ENCODE measurements at places on chromosomes 6 and 20.

GRCh38 chr6:35054106-35054742 lies 86.9 kb downstream of the TCP11 start:
- DNase-seq = no peak

DNA sequence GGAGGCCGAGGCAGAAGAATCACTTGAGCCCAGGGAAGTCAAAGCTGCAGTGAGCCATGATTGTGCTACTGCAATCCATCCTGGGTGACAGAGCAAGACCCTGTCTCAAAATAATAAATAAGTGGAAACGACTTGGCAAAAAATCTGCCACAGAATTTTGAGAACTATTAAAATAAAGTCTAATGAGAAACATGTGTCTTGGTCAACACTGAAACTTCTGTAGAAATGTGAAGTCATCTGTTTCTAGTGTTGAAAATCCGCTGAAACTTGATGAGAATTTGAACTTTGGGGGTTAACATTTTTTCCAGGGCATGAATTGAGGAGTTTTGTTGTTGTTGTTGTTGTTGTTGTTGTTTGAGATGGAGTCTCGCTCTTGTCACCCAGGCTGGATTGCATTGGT lies 29.0 kb upstream of the BCLAF1 start:
- DNase-seq = no peak

GRCh38 chr20:51220293-51220706 lies 197.4 kb upstream of the KCNG1 start:
- DNase-seq = peak; percentile 42

- DNase-seq = no peak
Observed at GRCh38 chr6:35036828-35037663, 104.1 kb downstream of the TCP11 start.

- no peak for DNase-seq
Observed at GRCh38 chr6:26382121-26382520, 787 bp upstream of the BTN2A2 start.

DNA sequence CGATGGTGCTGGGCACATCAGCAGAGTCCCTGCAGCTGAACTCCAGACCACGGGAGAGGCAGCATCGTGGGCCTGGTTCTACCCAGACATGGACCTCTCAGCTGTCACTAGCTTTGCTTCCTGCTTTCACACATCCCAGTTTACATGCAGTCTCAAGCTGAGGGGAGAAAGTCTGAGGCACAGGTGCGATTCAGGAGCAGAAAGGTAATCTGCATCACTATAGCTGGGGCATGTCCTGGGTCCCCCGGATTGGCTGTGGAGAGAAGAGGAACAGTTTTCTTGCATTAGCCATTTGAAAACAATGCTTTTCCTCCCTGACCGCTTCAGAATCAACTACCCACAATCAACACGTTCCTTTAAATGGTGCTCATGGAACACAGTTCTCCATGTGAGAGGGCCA lies 59.9 kb downstream of the PLAGL1 start:
- DNase-seq = no peak

DNA sequence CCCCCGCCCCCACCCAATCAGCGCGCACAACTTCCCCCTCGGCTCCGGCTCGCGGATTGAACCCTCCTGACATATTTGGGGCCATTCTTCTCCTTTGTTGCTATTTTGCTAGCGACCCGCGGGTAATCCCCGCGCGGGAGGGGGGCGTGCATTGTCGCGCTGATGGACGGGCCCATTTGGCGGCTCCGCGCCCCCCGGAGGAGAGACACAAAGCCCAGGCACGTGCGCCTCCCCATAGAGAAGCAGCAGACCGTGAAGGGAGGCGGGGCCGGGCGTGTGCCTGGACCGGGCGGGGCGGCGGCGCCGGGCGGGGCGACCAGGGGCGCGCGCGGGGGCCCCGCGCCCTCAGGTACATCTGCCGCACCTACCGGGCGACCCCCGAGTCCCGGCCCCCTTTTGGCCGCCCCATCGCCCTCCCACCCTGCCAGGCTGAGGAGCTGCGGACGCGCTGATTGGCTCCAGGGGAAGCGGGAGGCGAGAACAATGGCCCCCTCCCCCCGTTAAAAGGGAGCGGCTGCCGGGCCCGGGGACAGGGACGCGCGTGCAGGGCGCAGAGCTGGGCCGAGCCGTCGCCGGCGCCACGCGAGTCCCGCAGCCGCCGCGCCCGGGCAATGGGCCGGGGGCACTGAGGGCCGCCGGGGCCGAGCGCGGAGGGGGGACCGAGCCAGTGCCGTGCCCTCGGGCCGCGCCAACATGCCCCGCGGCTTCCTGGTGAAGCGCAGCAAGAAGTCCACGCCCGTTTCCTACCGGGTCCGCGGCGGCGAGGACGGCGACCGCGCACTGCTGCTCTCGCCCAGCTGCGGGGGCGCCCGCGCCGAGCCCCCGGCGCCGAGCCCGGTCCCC lies at the start of gene INSM1:
TSS of gene INSM1 (plus strand) at position 530 of the 843 bp plus-strand sequence. CDS start at position 694, 164 bp downstream.
- DNase-seq = no peak

GRCh38 chr6:111750753-111751673 lies 122.2 kb downstream of the FYN start:
- DNase-seq = no peak

GRCh38 chr20:54250691-54251090 lies 42.8 kb downstream of the PFDN4 start:
- DNase-seq = no peak

DNA sequence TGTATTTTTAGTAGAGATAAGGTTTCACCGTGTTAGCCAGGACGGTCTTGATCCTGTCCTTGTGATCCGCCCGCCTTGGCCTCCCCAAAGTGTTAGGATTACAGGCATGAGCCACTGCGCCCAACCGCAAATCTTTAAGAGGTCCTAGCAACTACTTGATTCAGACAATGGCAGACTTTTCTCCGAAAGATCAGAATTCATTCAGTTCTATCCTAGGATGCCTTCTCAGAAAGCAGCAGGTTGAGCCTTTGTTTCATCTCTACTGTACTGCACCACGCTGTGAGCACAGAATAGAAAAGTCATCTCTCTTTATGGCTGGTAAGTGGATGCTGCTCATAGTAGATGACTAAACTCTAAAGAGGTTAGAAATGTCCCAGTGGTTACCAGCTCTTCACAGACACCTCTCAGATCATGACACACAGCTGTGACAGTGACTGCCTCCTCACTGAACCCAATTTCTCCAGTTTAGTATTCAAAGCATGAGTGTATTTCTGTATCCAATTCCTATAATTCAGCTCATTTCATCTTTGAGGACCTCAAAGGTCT lies 6.0 kb upstream of the HSF2 start:
- no peak for DNase-seq

GRCh38 chr6:167094436-167094819 lies 28.5 kb upstream of the CCR6 start:
- DNase-seq = peak; percentile 73

GRCh38 chr6:5930143-5930770 lies 76.5 kb downstream of the NRN1 start:
- no peak for DNase-seq

- DNase-seq = no peak
Observed at GRCh38 chr6:166910601-166911000, 45.7 kb downstream of the RNASET2 start.

DNA sequence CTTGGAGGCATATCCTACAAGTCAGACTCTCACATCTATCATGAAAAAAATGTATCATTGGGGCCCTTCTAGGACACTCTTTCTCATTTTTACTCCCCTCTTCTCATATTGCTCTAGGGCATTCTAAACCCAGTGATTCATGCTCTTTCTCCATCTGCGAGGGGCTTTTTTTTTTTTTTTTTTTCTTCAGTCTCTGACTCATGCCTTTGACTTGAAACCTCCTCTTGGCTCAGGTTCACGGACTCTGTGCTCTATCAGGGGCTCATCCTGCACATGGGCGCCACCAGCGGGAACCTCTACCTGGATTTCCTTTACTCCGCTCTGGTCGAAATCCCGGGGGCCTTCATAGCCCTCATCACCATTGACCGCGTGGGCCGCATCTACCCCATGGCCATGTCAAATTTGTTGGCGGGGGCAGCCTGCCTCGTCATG lies 17.8 kb downstream of the SLC22A1 start:
- DNase-seq = no peak

DNA sequence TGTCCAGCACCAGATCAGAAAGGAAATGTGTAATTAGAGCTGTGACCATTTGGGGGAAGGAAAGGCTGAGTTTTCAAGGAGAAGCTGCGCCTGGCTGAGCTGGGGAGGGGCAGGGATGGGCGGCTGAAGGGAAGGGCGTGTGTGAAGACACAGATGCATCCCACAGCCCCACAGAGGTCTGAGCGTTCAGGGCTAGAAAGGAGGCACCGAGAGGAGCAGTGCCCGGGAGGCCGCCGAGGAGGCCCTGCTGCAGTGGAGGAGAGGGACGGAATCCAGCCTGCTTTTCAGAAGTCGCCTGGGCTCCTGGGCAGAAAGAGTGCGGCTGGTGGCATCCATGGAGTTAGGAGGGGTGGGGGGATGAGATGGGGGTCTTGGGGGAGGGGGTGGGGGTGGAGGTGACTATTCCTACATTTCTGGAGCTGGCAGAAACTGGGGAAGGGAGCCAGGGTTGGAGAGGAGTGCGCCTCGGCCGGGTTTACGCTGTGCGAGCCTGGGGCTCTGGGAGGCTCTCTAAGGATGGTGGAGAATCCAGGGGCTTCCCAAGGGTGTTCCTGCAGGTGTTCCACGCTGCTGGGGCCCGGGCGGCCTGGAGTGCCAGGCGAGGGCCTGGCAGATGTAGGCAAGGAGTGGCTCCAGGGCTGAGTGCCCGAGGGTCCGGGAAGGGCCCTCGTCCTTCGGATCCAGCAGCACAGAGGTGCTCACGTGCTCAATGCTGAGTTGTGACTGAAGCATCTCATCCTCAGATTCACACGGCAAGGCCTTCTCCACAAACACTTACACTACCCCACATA lies 41.8 kb downstream of the WDR27 start:
- no peak for DNase-seq

GRCh38 chr6:35181933-35182612 lies 31.7 kb upstream of the SCUBE3 start:
- DNase-seq = peak; percentile 35

DNA sequence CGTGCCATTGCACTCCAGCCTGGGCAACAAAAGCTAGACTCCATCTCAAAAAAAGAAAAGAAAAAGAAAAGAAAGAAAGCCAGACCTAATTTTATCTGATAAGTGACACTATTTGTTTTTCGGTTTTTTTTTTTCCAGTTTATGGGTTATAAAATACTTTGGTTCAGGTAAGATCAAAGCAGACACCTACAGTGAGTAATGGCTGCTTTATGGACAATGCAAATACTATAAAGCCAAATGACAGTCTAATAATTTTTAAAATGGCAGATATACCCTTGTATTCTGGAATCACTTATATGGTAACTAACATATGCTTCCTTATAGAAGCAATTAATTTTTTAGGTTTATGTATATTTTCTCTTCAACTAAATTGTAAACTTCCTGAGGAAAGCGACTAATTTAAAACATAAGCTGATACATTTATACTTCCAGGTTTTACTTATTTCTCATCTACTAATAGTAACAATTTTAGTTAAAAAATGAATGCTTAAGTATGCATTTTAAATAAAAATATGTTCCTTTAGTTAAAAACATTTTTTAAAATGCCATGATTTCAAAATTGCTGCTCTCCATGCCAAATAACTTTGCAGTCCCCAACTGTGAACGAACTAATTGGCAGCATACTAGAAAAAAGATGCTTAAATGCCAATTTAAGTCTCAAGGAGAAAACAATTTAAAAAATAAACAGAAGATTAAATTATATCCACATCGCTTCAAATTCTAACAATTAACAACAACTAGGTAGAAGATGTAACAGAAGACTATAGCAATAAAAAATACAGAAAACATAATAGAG lies 38.5 kb downstream of the KIAA0319 start:
- DNase-seq = no peak

DNA sequence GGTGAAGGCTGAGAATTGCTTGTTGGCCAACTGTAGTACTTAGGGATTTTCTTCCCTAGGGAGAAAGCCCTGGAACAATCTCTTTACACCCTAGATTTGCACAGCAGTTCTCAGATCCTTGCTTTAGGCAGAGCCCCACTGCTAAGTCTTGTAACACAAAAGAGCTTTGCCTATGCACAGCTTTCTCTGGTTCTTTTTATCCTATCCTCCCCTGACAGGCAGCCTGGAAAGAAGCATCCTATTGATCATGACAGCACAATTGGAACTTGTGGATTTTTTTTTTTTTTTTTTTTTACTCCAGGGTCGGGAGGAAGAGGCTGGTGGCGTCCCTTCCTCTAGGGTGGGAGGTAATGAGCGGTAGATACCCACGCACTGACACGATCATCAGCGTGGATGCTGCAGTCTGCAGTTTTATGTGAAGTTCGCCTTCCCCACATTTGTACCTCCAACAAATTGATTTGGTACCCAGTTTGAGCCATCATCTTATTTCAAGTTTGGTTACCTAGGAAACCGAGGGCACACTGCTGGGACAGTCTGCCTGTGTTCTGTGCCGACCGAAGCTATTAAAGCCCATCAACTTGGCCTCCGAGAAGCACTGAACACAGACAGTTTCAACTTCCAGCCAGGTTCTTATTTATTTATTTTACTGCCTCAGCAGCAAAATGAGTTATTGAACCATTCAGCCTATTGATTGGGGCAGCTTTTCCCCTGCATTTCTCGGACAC lies 110.1 kb downstream of the NRN1 start:
- no peak for DNase-seq

GRCh38 chr20:62238569-62239277 lies 402 bp downstream of the OSBPL2 start:
- DNase-seq = no peak

GRCh38 chr6:33609528-33609927 lies 11.6 kb upstream of the ITPR3 start:
- no peak for DNase-seq

- DNase-seq = no peak
Observed at GRCh38 chr6:113350461-113350860, 506.7 kb upstream of the MARCKS start.

DNA sequence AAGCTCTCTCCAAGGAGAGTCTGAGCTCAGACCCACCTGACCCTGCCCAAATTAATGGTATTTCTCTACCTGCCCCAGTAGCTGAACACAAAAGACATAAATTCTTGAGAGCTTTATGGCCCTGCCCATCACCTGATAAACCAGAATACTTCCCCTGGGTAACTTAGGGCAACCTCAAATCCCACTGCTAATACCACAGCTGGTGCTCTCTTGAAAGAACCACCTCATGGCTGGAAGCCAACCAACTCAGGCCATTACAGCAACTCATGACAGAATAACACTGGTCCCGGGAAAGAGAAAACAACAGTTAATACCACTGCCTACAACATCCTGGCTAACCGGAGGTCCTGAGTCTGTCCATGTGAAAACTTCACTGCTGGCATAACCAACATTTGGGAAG lies 328.6 kb downstream of the NKAIN2 start:
- DNase-seq = no peak

GRCh38 chr6:52423448-52423847 lies 3.3 kb downstream of the EFHC1 start:
- DNase-seq = no peak

GRCh38 chr6:75376347-75377024 lies 91.9 kb upstream of the TMEM30A start:
- no peak for DNase-seq

- no peak for DNase-seq
Observed at GRCh38 chr20:19991854-19992253, 25.3 kb upstream of the NAA20 start.

Data from RPMI8226 (cell line).